ENCODE measurements at places on chromosomes 12 and 14. TPM values are rescaled to one million over a fixed set of nuclear protein-coding genes. Genes with fewer than 3 reads are reported as not detected.
A peak's percentile ranks its signal among the peaks of the same experiment; 100 is the strongest.

CDC42BPB gene
- total RNA-seq: 66.2 TPM

ANKRD52 gene
- total RNA-seq: 21.0 TPM

MYO1H gene
- not detected for total RNA-seq

- DNase-seq: no peak
These were observed 470.9 kb upstream of the CCDC196 start for GRCh38 chr14:66015071-66015780.

DNA sequence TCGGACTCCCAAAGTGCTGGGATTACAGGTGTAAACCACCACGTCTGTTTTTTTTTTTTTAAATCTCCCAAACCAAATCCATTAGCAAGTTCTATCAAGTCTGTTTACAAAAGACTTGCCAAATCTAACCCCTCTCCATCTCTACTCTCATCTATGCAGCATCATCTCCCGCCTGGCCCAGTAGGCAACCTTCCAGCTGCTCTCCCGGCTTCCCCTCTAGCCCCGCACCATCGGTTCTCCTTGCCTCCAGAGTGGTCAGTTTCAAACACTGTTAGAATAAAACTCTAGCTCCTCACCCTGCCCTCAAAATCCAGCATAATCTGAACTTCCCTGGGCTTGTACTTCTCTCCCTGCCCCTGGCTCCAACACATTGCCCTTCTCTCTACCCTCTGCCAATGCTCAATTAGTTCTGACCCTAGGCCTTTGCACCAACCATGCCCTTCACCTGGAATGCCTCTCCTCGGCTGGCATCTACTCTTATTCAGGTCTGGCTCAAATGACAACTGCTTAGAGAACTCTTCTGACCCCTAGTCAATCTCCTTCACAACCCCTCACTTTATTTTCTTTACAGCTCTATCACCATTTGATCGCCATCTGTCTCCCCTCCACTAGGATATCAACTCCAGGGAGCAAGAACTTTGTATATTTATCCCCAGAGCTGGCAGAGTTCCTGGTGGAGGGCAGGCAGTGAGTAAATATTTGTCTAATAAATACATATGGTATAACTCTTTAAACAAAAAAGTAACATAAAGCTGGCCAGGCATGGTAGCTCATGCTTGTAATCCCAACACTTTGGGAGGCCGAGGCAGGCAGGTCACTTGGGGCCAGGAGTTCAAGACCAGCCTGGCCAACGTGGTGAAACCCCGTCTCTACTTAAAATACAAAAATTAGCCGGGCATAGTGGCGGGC, 4.9 kb downstream of the WSB2 start:
- DNase-seq: no peak

DNA sequence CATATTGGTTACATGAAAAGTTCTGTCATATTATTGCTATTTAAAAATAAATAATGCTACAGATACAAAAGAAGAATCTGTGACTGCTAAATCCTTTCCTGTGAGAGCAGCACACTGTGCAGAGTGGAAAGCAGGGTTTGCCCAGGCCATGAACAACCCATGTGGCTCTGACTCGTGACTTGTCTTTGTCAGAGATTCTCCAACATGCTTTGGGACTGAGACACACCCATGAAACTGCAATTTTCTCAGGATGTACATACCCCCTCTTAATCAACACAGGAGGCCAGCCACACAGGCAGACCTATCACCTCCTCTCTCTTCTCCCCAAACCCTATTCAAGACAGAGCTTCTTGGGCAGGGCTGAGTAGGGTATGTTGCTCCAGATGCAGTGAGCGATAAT, 96.8 kb upstream of the NTF3 start:
- no peak for DNase-seq

DNA sequence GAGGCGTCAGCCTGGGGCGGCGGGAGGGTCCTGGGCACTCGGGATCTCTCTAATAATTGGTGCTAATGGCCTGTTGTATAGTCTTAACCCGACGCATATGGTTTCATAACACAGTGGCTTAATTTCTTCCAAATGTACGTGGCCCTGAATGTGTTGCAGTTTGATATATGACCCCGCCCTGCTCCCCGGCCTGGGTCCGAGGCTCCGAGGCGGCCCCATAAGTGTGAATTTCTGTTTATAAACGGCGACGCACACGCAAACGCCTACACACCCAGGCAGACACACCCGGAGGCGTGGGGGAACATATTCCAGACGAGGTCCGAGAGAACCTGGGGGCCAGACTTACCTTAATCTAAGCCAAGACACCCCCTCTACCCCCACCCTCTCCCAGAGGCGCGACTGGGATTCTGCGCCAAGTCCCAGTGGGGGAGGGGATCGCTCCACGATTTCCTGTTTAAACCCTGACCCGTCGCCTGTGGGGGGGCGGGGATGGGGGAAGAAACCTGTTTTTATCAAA, 9.7 kb upstream of the HOXC6 start:
- DNase-seq: no peak

- peak; percentile 89 for DNase-seq
These were observed at the start of the genes AREL1 and FCF1 for GRCh38 chr14:74712499-74713394. Gene AREL1 (minus strand): TSS chr14:74713080. CDS start chr14:74685615, 27,465 bp downstream. Gene FCF1 (plus strand): TSS chr14:74713144. CDS start chr14:74713198, 54 bp downstream.

DNA sequence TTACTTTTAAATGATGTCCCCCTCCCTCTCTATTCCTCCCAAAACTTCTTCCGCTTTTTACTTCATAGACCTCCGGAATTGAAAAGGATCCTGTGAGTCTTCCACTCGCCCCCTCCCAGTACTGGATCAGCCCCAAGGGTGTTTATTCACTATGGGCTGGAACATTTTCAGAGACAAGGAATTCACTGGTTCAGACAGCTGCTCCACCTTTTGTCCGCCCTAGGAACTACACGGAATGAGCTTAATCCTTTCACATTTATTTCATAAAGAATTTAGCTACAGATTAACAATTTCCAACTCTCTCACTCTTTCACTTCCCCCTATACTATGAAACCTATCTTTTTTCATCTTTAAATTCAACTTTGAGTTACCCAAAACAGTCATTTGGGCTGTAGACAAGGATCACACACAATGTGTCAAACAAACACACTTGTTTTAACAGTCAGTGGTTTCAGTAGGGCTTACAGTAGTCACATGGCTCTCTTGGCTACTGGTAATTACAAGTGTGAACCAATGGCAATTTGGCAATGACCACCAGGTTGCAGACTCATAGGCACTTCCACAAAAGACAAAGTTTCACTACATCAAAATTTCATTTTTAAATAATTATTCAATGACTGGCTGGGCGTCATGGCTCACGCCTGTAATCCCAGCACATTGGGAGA, 20.6 kb downstream of the CNIH1 start:
- DNase-seq: peak; percentile 42

DNA sequence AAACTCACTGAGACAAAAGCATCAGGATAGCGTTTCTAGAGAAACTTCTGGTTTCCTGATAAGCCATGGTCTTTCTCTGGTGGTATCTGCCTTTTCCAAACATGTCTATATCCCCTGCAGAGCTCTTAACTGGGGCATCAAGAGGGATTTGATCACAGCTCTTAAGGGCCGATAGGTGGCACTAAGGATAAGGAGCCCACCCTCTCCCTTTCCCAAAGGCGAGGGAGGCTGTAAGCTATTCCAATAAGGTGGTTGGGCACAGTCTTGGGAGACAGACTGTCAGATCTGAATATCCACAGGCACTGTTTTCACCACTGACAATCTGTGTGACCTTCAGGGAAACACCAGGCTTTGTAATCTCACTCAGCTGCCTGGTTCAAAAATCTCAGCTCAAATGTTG, 206.0 kb downstream of the ADGRD1 start:
- no peak for DNase-seq

GRCh38 chr14:94649543-94650443, 37.6 kb downstream of the SERPINA3 start:
- no peak for DNase-seq

Data from body of pancreas (tissue), 4 donors.